Fibroblast of lung (primary cell): ENCODE measurements at places on chromosomes 2 and 18. TPM values are rescaled to one million over a fixed set of nuclear protein-coding genes. Genes with fewer than 3 reads are reported as not detected.

DNA sequence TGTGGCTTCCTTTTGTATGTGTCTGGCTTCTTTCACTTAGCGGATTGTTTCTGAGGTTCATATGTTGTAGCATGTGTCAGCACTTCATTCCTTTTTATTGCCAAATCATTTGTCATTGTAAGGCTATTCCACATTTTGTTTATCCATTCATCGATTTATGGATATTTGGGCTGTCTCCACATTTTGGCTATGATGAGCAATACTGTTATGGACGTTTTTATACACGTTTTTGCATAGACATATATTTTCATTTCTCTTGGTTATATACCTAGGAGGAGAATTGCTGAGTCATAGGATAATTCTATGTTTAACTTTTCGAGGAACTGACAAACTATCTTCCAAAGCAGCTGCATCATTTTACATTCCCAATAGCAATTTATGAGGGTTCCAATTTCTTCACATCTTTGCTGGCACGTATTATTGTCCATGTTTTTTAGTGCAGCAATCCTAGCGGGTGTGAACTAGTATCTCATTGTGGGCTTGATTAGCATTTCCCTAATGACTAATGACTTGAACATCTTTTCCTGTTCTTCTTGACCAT is 48.1 kb upstream of the TBC1D8 start:
- H3K27ac ChIP-seq, result no peak overlapping the region
- no peaks in the 10 kb centered on the region for H3K36me3 ChIP-seq
- peak; percentile 50 for DNase-seq

DNA sequence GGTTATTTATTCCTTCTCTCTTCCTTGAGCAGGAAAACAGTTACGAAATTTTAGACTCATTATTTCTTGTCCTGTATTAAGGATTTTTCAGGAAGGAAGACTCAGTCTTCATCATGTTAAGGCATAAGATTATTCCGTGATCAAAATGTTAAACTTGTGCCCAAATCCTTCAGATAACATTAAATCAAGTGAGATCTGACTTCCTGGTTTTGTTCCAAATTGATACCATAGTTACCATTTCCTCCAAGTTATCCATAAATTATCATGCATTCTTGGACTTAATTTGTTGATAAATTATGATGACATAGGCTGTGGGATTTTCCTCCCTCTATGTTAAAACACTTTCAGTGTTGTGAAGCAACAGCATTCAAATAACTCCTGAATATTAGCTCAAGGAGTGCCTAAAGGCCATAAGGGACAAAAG is 31.9 kb downstream of the EFEMP1 start:
- H3K4me1 ChIP-seq, result peaks cover 13% of the 10 kb centered on the region
- no peaks in the 10 kb centered on the region for H3K36me3 ChIP-seq
- peak; percentile 66 for DNase-seq
- no peak overlapping the region for H3K4me3 ChIP-seq
- H3K27ac ChIP-seq, result no peak overlapping the region

- H3K36me3 ChIP-seq, result no peaks in the 10 kb centered on the region
- peaks cover 2% of the 10 kb centered on the region for H3K27me3 ChIP-seq
- DNase-seq, result peak; percentile 90
- no peak overlapping the region for H3K4me3 ChIP-seq
- no peaks in the 10 kb centered on the region for H3K4me1 ChIP-seq
- H3K27ac ChIP-seq, result no peak overlapping the region
Observed at GRCh38 chr2:219661955-219662395, 34.5 kb downstream of the SLC4A3 start.

- H3K27me3 ChIP-seq, result peaks cover 5% of the 10 kb centered on the region
- H3K36me3 ChIP-seq, result no peaks in the 10 kb centered on the region
- DNase-seq, result no peak
Observed at GRCh38 chr2:161952783-161953191, 121.2 kb downstream of the DPP4 start.

DNA sequence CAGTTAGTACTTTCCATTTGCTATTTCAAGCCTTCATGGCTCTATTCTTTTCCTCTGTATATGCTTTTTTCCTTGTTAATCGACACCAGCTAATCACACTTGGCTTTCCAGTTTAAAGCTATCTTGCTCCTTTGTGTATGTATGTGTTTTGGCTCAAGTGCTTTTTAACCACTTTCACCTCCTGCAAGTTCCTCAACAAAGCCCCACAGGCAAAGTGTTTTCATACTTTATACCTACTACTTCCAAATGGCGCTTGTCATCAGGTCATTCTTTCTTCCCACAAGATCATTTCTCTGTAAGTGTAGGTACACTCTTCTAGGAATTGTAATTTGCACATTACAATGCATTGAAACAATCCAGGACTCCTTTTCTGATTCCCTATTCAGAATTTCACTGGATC is 64.0 kb upstream of the FIGN start:
- H3K27ac ChIP-seq, result no peak overlapping the region
- no peaks in the 10 kb centered on the region for H3K27me3 ChIP-seq
- H3K4me1 ChIP-seq, result no peaks in the 10 kb centered on the region
- H3K36me3 ChIP-seq, result no peaks in the 10 kb centered on the region
- H3K4me3 ChIP-seq, result no peak overlapping the region
- DNase-seq, result no peak

GRCh38 chr18:35432565-35433001 is 55.4 kb upstream of the ZNF396 start:
- H3K4me1 ChIP-seq, result no peaks in the 10 kb centered on the region
- H3K36me3 ChIP-seq, result no peaks in the 10 kb centered on the region
- no peak overlapping the region for H3K27ac ChIP-seq
- no peaks in the 10 kb centered on the region for H3K27me3 ChIP-seq
- DNase-seq, result no peak

- DNase-seq, result peak; percentile 77
- no peak overlapping the region for H3K27ac ChIP-seq
- H3K4me3 ChIP-seq, result no peak overlapping the region
- peaks cover 20% of the 10 kb centered on the region for H3K4me1 ChIP-seq
Observed at GRCh38 chr2:66509326-66509811, 74.4 kb downstream of the MEIS1 start.

- H3K27me3 ChIP-seq, result no peaks in the 10 kb centered on the region
- H3K27ac ChIP-seq, result no peak overlapping the region
- no peak overlapping the region for H3K4me3 ChIP-seq
- no peak for DNase-seq
- no peaks in the 10 kb centered on the region for H3K4me1 ChIP-seq
- no peaks in the 10 kb centered on the region for H3K36me3 ChIP-seq
Observed at GRCh38 chr2:1479346-1479745, 66.1 kb downstream of the TPO start.

GRCh38 chr2:219056176-219056895 is 4.4 kb downstream of the IHH start:
- H3K36me3 ChIP-seq, result no peaks in the 10 kb centered on the region
- H3K27me3 ChIP-seq, result peaks cover 54% of the 10 kb centered on the region
- H3K27ac ChIP-seq, result no peak overlapping the region
- DNase-seq, result no peak

DNA sequence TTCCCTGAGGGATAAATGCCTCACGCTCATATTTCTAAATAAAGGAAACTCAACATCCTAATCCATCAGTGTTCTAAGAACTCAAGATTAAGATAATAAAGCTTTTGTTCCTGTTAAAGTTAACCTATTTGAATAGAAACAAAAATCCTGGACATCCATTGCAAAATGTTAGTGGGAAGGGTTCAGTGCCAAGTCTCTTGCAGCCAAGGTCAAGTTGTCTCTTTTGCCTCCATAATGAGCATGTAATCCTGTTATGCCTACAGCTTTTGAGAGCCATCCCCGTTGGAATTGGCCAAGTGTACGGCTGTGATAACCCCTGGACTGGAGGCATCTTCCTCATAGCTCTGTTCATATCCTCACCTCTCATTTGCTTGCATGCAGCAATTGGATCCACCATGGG is 51.3 kb upstream of the SLC14A1 start:
- no peak for DNase-seq
- H3K4me1 ChIP-seq, result peaks cover 13% of the 10 kb centered on the region
- no peak overlapping the region for H3K27ac ChIP-seq

DNA sequence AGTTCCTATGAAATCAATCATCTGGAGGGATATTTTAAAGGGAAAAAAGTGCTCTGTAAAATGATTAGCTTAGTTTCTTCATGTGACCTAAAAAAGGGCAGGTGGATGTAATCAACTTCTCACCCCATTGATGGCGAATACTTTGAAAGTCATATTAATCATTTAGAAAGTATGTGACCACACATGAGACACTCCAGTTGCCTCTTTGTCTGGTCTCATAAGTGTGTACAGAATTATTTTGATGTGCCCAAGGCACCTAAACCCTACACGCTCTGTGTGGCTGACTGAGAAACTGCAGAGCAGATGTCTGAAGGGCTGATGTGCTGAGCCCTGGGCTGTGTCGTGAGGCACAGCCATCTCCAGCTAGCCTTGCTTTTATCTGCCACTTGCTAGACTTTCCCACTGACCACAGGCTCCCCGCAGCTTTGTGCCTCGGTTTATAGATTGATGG is 26.9 kb downstream of the SGPP2 start:
- H3K27me3 ChIP-seq, result no peaks in the 10 kb centered on the region
- no peak overlapping the region for H3K27ac ChIP-seq
- H3K36me3 ChIP-seq, result no peaks in the 10 kb centered on the region
- no peaks in the 10 kb centered on the region for H3K4me1 ChIP-seq
- peak; percentile 34 for DNase-seq
- H3K4me3 ChIP-seq, result no peak overlapping the region

DNA sequence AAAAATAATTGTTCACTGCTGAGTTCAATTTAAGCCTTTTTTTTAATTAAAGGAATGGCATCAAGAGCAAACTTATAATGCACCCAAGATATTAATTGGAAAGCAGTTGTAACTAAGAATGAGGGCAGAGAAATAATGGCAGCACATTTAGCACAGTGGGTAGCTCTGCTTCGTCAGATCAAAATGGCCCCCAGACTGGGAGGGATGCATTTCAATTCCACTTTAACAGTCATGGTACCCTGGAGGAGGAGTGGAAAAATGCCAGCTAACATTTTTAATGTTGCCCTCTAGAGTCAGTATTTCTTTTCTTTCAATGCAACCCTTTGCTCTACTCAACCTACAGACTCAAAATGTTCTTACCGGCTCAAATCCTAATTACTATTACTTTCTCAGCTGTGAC is 504.8 kb upstream of the SETBP1 start:
- H3K4me3 ChIP-seq, result no peak overlapping the region
- H3K36me3 ChIP-seq, result no peaks in the 10 kb centered on the region
- H3K4me1 ChIP-seq, result no peaks in the 10 kb centered on the region
- DNase-seq, result no peak
- H3K27ac ChIP-seq, result no peak overlapping the region
- H3K27me3 ChIP-seq, result no peaks in the 10 kb centered on the region

DNA sequence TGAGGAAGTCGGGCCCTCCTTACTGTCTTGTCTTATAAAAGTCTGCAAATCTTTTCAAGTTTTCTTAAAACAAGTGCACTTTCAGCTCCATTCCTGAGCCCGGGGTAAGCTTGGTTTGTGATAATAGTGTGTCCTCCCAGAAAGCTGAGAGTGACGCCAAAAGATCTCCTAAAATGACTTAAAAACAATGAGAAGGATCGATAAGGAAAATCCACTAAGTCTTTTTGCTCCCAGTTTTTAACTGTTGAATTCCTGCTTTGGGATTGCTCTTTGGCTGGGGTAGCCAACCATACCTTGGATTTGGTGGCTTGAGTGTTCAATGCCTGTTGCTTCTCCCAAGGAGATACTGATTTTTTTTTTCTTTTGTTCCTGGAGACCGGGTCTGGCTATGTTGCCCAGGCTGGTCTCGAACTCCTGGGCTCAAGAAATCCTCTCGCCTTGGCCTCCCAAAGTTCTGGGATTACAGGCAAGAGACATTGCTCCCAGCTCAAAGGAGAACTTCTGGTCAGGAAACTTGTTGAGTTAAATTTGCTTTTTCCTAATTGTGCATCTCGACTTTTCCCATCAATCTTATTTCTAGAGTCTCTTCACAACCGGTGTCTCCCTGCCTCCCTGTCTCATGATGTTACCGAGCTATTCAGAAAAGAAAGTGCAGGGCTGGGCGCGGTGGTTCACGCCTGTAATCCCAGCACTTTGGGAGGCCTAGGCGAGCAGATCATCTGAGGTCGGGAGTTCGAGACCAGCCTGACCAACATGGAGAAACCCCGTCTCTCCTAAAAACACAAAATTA is 3.0 kb downstream of the TGIF1 start:
- H3K27me3 ChIP-seq, result no peaks in the 10 kb centered on the region
- peak overlapping the region; percentile 97 for H3K27ac ChIP-seq
- peak overlapping the region; percentile 98 for H3K4me3 ChIP-seq
- peaks cover 11% of the 10 kb centered on the region for H3K36me3 ChIP-seq
- peaks cover 12% of the 10 kb centered on the region for H3K4me1 ChIP-seq

GRCh38 chr2:127527001-127527804 is 914 bp upstream of the IWS1 start:
- peak overlapping the region; percentile 95 for H3K4me3 ChIP-seq
- H3K36me3 ChIP-seq, result no peaks in the 10 kb centered on the region
- DNase-seq, result no peak
- H3K4me1 ChIP-seq, result no peaks in the 10 kb centered on the region
- H3K27me3 ChIP-seq, result no peaks in the 10 kb centered on the region
- H3K27ac ChIP-seq, result peak overlapping the region; percentile 93

GRCh38 chr2:152505495-152505906 is 170.5 kb downstream of the FMNL2 start:
- DNase-seq, result peak; percentile 55
- H3K4me1 ChIP-seq, result peaks cover 11% of the 10 kb centered on the region
- no peak overlapping the region for H3K4me3 ChIP-seq
- H3K27ac ChIP-seq, result no peak overlapping the region

DNA sequence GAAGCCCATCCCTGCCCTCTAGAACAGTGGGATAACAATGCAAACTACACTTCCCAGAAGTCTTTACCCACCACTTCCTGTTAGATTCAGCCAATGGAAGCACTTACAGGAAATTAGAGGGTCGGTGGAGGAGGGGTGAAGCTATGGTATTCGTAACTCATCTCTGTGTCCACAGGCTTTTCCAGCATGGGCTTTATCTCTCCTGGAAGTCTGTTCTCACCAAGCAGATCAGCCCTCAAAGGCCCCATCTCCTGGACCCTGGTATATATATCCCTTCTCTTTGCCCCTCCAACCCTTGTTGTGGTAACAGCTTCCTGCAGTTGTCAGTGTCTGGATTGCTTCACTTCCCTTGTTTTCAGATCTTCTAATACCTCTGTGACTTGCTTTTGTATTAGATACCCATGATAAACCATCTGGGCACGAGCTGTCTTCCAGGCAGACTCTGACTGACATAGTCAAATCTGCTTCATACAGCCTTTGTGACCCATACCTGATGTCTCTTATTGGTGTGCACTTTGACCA is 475.0 kb upstream of the POU3F3 start:
- DNase-seq, result no peak
- H3K4me3 ChIP-seq, result no peak overlapping the region
- H3K27ac ChIP-seq, result no peak overlapping the region
- no peaks in the 10 kb centered on the region for H3K27me3 ChIP-seq

- H3K27ac ChIP-seq, result no peak overlapping the region
- no peak for DNase-seq
- H3K27me3 ChIP-seq, result peaks cover 9% of the 10 kb centered on the region
Observed at GRCh38 chr2:120251880-120252224, 800 bp upstream of the RALB start.

FAM237A gene
- not detected in 2 replicates for total RNA-seq

SLC30A3 gene
- total RNA-seq, result under 0.01 TPM in 1 of 2 replicates, not detected in the other

AGXT gene
- not detected in 2 replicates for total RNA-seq

KCNE4 gene
- 11.0 and 25.3 TPM in 2 replicates for total RNA-seq

LDLRAD4 gene
- under 0.01 TPM in 1 of 2 replicates, not detected in the other for total RNA-seq

IRS1 gene
- total RNA-seq, result 18.7 and 29.1 TPM in 2 replicates

NAT8 gene
- not detected in 2 replicates for total RNA-seq

RPIA gene
- total RNA-seq, result 6.4 and 6.7 TPM in 2 replicates

RNF152 gene
- total RNA-seq, result 15.2 and 24.4 TPM in 2 replicates

TNFAIP6 gene
- 33.1 and 53.8 TPM in 2 replicates for total RNA-seq

TLX2 gene
- under 0.01 TPM in 1 of 2 replicates, not detected in the other for total RNA-seq

GREB1 gene
- 0.51 and 2.0 TPM in 2 replicates for total RNA-seq

MDH1B gene
- total RNA-seq, result 0.99 and 1.8 TPM in 2 replicates

CD302 gene
- 9.4 and 15.9 TPM in 2 replicates for total RNA-seq
